Left renal cortex interstitium (tissue), 4 donors: ENCODE measurements at places on chromosomes 5 and 9.

DNA sequence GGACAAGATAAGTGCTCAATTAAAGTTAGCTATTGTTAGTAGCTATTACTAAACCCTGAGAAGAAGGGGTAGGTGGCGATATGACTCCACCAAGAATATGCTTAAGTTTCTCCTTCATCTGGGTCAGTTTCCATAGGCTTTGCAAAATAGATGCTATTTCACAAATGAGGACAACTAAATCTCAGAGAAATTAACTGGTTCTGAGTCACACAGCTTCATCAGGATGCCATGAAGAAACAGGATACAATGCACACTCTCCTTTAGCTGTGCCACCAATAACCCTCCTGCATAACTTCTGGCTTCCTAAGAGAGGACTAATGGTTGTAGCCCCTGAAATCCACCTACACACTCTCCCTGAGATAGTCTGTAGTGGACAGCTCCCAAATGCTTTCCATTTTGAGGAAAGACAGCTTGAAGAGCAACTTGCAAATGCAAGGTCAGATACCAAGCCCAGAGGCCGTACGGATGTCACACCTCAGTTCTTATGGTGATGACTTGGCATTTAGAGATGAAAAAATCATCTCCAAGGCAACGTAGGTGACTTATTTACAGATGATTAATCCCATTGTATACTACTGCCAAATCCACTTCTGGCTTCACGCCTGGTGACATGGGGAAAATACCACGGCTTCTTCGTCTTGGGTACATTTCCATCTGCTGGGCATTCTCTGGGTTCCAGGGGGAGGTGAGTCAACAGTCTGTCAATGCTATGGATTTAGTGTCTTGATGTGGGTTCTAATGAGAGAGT, 251.4 kb upstream of the IL12B start:
- no peak for DNase-seq

GRCh38 chr5:64229163-64229774, 63.6 kb downstream of the RNF180 start:
- DNase-seq, result no peak

GRCh38 chr5:31853398-31854135, 214.6 kb downstream of the PDZD2 start:
- DNase-seq, result no peak

- no peak for DNase-seq
Measured at GRCh38 chr9:131675437-131676022, 64.3 kb downstream of the RAPGEF1 start.

DNA sequence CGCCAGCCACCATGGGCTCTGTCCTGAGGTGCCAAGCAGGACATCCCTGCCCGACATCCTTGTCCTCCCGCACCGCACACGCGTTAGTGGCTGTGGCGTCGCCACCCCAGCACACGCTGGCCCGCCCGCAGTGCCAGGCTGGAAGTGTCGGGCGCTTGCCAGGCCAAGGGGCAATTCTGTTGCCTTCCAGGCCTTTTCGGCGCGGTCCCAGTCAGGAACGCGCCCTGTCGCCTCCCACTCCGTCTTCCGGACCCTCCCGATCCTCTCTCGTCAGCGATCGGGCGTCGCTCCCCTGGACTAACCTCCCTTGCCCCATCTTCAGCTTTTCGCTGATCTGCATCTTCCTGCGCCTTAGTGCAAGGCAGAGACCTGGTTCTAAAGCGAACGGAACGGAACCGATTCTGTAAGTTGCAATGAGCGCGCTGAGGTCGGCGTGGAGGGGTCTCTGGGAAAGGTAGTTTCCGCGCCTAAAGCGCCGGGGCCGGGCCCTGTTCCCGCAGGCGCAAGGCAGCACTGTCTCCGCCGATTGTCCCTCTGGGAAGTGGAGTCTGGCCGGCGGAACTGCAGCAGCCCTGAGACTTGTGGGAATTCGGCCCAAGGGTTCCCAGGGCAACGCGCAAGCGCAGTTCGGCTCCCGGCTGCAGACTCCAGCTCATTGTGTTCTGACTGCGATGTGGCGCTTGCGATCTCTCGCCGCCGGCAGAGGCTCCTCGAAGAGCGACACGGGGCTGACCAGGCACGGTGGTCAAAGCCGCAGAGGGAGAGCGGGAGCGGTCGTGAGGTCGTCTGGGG, at the start of gene ZNF454:
ZNF454 (plus strand) TSS at position 630 of the 792 bp plus-strand sequence. CDS start 1,594 bp downstream, outside the sequence.
- DNase-seq, result peak; percentile 95

DNA sequence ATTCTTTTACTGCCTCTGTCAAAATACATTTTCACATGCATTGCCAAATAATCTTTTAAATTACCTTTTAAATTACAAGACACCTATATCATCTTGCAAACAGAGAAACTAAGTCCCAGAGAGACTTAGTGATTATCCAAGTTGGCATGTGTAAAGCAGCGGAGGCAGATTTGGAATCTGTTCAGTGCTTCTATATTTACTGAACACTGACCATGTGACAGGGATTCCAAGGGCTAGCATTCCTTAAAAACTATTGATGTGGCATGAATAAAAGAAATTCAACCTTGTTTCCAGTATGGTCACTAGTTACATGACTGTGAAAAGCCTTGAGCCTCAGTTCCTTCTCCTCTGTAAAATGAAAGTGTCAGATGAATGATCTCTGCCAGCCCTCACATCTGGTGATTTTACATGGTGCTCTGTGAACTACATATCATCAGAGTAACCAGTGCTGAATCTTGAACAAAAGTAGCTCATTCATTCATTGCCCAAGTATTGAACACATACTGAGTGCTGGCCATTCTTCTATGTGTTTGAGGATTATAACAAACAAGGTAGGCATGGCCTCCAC, 71.9 kb upstream of the PPP1R2B start:
- DNase-seq, result no peak

- no peak for DNase-seq
Measured at GRCh38 chr5:148988328-148988727, 74.5 kb downstream of the SH3TC2 start.

DNA sequence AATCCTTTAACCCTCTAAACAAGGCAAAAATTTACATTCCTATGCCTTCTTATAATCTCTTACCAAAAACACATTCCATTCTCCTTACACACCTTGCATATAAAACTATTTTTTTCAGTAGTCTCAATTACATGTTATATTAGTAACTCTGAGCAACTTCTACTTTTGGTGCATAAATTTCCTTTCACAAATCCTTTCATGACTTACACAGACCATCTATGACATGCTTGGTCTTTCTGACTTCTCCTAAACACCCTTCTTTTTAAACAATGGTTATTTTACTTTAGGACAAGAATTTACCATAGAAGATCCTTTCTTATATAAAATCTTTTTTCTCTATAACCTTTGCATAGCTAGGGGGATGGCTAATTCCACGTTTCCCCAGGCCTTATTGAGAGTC, 208.0 kb upstream of the ARRDC3 start:
- DNase-seq, result no peak

- DNase-seq, result no peak
Measured at GRCh38 chr5:67976891-67977601, 238.5 kb upstream of the PIK3R1 start.

DNA sequence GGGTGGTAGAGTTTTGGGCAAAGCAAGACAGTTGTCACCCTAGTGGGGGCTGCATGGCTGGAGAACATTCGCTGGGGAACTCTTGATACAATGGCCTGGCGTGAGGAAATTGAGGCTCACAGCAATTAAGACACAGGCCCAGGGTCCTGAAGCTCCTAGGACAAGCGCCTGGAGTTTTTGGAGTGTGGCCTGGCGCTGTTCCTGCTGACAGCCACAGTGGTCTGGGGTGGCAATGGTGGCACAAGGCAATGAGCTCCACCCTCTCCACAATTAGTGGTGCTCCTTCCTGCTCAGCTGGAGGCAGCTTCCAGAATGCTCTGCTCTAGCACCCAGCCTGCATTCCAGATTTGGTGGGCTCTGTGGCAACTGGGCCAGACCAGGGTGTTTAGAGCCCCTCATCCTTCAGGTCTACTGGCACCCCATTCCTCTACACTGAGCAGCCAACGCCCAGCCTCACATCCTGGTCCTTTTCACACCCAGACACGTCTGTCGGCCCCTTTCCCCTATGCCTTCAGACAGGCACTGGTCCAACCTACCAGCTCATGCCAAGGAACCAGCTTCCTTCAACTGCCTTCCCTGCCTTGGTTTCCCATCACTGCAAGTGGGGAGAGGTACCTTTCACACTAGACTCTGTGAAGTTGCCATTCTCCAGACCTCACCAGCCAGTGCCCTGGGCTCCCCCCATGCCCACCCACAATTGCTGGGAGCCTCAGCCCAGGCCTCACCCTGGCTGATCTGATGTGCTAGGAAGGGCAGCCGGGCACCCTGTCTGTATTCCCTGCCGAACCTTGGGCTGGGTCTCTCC, 138.1 kb upstream of the COL5A1 start:
- DNase-seq, result no peak

- no peak for DNase-seq
Measured at GRCh38 chr9:13832446-13832845, 481.5 kb downstream of the NFIB start.

- no peak for DNase-seq
Measured at GRCh38 chr5:137666901-137667300, 69.0 kb downstream of the KLHL3 start.

- DNase-seq, result no peak
Measured at GRCh38 chr5:113039229-113039933, 62.8 kb downstream of the DCP2 start.

- DNase-seq, result no peak
Measured at GRCh38 chr5:10266137-10266536, 16.1 kb downstream of the CCT5 start.

DNA sequence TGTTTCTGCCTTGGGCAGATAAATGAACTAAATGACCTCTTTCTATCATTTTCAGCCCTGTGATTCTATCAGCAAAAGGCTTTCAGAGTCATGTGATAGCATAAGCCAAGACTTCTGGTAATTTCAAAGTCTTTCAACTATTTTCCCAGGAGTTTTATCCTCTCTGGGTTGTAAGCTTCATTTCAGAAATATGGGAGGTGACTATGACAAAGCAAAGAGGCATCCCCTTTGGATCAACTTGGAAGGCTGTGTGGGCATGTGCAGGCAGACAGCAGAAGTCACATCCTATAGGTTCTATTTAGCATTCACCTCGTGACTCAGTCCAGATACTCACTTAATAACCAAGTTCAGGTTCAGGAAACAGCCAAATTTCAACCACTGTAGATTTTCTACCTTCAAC, 149.0 kb upstream of the FST start:
- DNase-seq, result no peak

DNA sequence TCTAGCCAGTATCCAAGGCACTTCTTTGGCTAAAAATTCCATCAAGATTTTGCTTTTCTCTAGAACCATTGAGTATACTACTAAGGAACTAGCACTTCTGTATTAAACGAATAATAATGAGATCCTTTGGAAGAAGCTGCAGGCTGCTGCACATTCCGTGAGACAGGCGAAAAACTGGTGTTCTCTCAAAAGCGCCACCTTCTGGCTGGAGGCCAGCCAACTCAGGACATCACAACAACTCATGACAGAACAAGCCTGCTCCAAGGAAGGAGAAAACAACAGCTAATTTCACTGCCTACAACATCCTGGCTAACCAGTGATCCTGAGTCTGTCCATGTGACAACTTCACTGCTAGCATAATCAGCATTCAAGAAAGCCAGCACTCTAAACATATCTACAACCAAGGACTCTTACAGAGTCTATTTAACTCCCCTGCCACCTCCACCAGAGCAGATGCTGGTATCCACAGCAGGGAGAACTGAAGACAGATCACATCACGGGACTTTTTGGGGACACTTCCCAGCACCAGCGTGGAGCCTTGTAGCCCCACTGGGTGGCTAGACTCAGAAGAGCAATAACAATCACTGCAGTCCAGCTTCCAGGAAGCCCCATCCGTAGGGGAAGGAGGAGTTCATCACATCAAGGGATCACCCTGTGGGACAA, 150.5 kb downstream of the YTHDC2 start:
- DNase-seq, result no peak

DNA sequence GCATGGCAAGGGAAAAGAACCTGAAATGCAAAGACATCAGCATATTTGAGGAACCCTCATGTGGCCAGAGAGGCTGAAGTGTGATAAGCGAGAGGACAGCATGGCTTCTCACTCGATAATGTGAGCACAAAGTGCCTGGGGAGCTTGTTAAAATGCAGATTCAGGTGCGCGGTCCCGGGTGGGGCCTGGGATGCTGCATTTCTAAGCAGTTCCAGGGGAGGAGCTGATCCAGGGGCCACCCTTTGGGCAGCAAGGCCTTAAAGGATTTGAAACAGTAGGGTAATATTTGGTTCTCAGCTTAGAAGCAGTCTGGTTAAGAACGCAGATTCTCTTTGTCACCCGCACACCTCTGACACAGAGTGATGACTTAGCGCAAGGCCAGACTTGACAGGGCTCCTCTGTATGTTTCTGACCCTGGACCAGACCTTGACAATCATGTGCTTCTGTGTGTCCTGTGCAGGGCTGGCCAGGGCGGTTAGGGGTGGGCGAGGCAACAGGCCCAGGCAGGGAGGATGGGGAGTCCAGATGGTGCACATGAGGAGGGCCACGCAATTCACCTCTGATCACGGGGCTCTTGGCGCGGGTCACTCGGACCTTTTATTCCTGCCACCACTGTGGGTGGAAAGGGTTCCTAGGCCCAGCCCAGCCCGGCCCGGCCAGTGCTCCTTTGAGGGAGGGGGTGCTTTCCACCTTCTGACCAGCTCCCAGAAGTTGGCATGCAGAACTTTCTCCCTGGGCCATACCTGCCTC, 62.8 kb upstream of the TBC1D2 start:
- no peak for DNase-seq

- no peak for DNase-seq
Measured at GRCh38 chr5:38527475-38527874, 29.0 kb downstream of the LIFR start.

- no peak for DNase-seq
Measured at GRCh38 chr5:67142816-67143215, 53.8 kb downstream of the CD180 start.

DNA sequence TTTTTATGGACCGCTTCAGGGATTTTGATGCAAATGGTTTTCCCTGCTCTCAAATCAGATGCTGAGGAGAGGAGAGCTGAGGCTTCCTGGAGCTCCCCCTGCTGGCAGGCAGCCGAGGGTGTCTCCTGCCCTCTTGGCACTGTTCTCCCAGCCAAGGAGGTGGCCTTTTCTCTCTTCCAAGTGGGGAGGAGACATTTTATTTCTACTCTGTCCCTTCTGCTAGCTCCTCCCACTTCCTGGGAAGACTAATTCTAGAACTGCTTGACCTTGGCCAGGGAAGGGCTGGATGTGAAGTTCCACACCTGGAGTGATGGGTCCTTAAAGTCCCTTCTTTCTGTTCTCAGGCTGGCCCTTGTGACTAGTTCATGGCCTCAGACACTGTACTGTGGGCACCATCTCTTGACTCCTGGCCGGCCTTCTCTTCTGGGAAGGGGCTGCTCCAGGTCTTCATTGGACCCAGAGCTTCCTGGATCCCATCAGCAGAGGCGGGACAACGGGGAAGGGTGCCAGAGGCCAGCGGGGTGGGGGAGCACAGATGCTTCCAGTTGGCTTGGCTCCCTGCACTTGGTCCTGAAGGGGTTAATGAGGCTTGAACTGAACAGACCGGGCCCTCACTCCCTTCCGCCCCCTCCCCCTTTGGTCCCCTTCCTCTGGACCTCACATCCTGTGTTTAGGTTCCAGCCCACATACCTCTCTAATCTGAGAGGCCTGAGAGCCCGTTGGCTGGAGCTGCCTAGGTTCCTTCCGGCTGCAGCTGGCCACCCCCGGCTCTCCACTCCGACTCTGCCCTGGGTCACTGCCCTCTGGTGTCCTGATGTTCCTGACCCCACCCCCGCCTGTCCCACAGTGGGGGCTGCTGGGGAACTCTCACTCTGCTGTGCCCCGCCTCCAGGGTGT, 32.1 kb downstream of the PTPA start:
- DNase-seq, result peak; percentile 82

- DNase-seq, result no peak
Measured at GRCh38 chr9:17800418-17800817, 221.6 kb downstream of the SH3GL2 start.
